ENCODE measurements at places on chromosomes 11 and 22.

- no peak for DNase-seq
Measured at GRCh38 chr11:96055706-96056387, 131.9 kb upstream of the MTMR2 start.

DNA sequence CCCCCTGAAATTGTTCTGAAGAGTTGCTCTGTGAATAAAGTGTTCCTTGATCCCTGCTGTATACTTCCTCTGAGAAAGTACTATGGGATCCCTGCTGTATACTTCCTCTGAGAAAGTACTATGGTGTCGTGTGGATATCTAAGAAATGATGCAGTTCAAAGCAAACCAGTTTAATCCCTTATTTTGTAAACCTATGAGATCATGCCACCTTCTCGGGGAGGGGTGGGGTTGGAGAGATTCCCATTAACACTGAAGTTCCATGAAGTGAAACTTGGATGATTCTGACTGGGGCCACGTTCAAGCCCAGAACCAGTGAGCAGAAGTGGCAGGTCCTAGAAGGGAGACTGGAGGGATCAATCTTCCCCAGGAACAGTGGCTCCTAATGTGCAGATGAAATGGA is 13.0 kb upstream of the TP53AIP1 start:
- no peak for DNase-seq

DNA sequence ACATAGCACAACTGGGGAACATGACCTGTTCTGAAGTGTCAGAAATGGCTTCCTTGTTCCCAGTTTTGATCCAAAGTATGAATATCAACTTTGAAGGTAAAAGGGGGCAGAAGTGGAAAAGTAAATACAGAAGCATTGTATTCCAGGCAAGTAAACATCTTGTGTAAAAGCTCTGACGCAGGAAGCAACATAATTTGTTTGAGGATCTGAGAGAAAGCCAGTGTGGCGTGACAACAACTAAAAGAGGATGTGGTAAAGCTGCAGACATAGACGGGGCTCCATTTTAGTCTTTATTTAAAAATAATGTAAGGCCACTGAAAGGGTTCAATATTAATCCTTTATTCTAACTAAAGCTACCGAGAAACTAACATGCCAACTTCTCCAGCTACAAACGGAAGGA is 310.2 kb downstream of the DLG2 start:
- peak; percentile 66 for DNase-seq

- DNase-seq, result no peak
Measured at GRCh38 chr11:122019908-122020694, 95.9 kb downstream of the BLID start.

DNA sequence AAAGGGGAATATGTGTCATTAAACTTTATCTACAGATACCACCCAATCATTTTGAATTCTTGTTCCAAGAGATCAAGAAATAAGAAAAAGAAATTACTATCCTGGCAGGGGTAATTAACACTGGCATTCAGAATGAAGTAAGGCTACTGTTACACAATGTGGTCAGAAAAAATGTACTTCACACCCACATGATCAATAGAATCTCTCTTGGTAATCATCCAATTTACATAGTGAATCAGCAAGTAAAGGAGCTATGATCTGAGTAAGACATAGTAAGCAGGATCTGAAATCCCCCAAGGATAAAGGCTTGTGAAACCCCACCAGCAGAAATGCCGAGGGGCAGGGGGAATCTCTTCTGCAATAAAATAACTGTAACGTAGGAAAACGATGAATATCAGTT is 466.5 kb downstream of the FAM181B start:
- DNase-seq, result no peak

- DNase-seq, result no peak
Measured at GRCh38 chr11:35282221-35282882, 137.0 kb downstream of the SLC1A2 start.

- no peak for DNase-seq
Measured at GRCh38 chr11:93861808-93862207, 11.4 kb upstream of the VSTM5 start.
